ENCODE measurements at places on chromosomes 3 and 15.

DNA sequence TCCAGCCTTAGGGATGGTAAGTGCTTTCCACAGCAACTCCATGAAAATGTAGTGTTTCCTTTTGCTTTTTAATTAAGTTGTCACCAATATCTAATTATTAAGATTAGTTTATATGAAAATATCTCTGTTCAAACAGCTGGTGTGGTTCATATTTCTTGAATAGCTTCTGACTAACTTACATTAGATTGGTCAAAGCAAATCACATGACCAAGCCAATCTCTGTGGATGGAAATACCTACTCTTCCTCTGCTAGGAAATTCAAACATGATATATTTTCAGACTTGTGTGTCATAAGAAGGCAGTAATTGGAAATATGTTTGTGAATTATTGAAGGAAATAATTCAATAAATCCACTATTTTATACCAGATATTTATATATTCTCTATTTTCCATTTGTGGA lies 54.6 kb upstream of the CADM2 start:
- DNase-seq, result no peak

GRCh38 chr3:5096336-5097008 lies 25.6 kb upstream of the ARL8B start:
- no peak for DNase-seq

DNA sequence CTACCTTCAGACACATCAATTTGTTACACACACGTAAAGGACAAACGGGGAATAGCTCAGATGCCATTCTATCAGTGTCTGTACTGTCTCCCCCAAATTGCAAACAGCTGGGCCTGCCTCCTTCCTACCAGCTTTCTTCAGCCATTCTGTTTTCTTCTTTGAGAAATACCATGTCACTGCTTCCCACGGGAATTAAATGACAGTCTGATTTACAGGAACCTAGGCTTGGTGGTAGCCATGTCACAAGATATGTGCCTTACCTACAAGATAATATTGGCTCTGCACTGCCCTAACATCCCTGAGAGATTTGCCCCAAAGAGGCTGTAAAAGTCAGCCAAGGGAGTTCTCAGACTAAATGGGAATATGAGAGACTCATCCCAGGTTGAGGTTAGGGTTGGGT lies 308.3 kb downstream of the LRTM1 start:
- no peak for DNase-seq

- DNase-seq, result no peak
Observed at GRCh38 chr3:188869628-188870027, 302.1 kb upstream of the TPRG1 start.

GRCh38 chr3:14623569-14624051 lies 28.0 kb upstream of the CCDC174 start:
- no peak for DNase-seq

GRCh38 chr3:157176934-157177333 lies 17.0 kb upstream of the CCNL1 start:
- no peak for DNase-seq

DNA sequence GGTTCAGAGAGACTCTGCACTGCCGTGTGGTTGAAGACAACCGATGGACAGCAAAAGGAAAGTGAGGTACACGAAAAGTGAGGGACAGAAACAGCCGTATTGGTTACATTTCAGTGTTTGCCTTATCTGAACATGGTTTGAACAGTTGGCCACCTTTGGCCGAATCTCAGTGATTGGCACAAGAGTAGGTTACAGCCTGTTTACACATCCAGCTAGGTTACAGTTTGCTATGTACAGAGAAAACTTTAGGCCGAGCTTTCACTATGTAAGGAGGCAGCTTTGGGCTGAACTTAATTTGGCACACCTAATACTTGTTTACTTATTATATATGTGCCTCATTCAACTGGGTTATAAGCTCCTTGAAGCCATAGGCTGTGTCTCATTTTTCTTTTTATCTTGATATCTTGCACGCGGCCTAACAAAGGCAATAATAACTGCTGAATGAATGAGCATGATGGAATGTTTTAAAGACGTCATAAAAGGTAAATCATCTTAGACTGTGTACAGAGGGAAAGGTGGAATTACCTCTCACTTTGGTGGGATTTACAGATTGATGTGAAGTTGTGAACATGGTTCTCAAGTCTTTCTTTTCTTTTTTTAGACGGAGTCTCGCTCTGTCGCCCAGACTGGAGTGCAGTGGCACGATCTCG lies 17.2 kb upstream of the GREM1 start:
- DNase-seq, result no peak

GRCh38 chr3:140770977-140771667 lies 93.3 kb downstream of the TRIM42 start:
- DNase-seq, result no peak

DNA sequence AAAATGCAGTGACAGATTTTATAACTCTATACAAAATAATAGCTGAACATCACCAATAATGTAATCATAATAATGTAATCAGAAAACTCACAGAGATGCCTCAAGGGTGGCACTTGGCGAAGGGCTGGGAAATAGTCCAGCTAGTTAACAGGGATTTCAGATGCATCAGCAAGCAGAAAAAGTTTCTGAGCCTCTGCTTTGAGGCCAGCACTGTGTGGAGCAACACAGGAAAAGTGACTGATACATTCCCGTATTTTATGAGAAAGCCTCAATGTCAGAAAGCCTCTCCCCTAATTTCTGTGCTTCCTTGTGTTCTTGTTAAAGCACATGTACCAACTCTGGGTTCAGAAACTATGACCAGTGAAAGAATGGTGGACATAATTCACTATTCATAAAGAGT lies 304.8 kb downstream of the VPS13C start:
- no peak for DNase-seq

GRCh38 chr3:141456301-141456625 lies 30.6 kb upstream of the RASA2 start:
- no peak for DNase-seq

DNA sequence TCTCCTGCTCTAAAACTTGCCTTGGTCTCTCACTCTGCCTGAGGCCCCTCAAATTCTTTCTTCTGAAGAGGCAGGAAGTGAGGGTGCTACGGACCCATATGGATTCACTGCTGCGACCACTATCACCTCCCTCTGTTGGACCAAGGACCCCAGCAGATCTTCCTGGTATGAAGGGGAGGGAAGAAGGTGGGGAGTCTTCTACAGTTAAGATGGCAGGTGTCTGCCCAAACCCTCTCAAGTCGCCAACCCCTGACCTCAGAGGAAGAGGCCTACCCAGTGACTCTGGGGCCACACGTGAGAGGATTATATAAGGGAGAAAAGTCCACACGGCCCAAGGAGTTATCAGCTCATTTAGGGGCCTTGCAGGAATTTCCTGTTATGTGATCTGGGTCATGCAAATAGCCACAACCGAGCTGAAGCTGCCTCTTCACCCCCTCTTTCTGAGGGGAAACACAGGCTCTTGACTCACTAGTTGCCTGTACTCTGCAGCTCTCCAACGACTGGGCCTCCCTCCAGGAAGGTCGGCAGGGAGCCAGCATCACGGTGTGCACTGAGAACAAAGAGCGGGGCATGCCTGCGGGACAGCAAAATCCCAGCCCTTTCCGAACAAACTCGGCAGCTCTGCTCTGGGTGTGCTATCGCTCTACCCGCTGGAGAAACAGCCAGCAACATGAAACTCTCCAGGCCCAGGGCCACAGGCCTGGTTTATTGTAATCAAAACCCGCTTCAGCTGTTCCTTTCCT lies 116.0 kb downstream of the XXYLT1 start:
- DNase-seq, result no peak

DNA sequence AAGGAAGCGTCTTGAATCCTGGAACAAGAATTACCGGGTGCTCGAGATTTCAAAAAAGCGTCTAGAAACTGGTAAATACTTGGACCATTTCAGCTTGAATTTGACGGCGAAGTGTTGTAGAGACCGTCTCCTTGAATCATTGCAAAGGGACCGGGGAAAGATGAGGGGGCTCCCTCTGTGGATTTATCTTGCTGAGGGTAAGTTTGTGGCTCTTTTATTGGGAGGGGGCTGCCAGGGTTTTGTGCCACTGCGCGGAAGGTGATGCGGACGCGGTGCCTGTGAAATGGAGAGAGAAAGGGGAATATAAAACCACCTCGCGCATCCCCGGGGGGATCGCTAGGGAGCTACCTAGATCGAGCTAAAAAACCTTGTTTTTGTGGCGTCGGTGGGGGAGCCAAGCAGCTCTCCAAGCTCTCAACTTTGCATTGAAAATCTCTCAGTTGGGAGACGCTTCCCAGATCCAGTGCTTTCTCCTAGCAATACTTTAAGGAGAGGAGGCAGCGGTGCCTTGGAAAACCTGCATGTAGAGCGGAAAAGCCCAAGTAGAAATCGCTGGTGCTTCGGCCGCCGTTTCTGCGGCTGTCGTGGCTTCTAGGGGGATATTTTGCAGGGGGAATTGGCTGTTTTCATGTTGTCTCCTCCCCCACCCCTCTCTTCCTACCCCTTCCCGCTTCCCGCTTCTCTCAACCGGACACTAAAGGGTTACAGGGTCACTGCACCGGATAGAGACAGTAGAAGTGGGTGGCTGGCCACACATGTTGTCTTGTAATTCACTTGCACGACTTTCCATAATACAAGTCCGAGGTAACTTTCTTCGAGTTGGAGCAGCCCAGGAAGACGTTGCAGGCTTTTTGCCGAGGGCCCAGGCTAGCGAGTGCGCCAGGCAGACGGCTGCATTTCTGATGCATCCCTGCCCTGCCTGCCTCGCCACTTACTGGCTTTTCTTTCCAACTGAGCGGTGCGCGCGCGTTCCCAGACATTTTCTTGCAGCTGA lies 187.6 kb downstream of the NLGN1 start:
- DNase-seq, result no peak

DNA sequence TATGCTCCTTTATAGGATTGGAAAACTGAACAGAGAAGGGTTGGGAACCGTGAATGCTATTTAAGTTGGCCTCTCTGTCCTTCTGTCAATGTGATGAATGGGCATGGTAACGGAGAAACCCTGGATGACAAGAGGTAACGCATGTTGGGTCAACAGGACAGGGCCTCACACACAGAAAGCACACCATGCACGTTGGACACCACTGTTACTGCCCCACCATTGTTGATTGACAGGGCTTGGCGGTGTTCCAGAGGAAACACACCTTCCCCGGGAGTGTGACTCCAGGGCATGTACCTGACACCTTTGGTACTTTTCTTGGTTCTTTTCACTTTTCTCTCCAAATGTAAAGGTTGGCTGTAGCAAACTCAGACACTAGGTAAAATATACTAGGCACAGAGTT lies 548.5 kb downstream of the OCA2 start:
- no peak for DNase-seq

- DNase-seq, result no peak
Observed at GRCh38 chr15:100690795-100691158, 88.4 kb downstream of the ASB7 start.

DNA sequence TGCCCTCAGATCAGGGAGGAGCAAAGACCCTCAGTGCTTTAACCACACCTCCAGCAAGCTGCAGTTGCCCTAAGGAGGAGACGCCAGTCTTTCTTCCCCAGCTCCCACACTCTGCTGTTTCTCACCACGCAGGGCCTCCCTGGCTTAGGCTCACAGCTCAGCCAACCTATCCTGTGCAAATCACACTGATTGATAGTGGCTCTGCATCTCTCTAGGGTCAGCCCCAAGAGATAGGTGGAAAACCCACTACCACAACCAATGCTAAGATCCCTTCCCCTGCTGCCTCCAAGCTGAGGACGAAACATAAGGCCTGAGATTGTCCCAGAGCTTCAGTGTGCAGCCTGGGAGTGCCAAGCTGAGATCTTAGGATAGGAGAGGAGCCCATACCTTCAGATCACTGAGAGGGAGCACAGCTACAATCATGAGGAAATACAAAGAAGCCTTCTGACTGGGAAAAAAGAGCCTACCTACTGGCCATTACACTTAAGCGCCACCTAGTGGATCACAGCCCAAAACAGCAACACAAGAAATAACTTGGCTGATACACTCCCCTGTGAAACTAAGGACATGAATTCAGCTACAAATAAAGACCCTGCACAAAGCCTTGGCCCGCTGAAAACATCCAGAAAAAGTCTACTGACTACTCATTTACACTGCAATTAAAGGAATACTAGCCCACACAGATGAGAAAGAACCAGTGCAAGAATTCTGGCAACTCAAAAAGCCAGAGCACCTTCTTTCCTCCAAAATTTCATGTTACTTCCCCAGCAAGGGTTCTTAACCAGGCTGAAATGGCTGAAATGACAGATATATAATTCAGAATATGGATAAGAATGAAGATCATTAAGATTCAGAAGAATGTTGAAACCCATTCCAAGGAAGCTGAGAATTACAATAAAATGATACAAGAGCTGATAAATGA lies 271.5 kb upstream of the DCBLD2 start:
- DNase-seq, result no peak

DNA sequence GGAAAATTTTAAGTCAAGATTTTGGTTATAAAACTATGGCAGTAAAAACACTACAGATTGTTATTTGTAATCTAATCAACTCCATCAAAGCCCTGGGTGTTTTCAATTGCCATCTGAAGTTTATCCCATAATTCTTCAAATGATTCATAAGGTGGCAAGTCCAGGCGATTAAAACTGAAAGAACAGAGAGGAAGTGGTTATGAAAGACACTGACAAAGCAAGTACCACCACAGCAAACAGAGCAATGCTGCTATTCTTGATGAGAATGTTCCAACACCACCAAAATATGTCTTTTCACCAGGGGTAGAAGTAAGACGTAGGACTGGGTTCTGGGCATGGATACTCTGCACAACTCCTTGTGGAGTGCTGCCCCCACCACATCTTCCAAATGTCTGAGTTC lies 86.9 kb upstream of the PRTG start:
- DNase-seq, result no peak

DNA sequence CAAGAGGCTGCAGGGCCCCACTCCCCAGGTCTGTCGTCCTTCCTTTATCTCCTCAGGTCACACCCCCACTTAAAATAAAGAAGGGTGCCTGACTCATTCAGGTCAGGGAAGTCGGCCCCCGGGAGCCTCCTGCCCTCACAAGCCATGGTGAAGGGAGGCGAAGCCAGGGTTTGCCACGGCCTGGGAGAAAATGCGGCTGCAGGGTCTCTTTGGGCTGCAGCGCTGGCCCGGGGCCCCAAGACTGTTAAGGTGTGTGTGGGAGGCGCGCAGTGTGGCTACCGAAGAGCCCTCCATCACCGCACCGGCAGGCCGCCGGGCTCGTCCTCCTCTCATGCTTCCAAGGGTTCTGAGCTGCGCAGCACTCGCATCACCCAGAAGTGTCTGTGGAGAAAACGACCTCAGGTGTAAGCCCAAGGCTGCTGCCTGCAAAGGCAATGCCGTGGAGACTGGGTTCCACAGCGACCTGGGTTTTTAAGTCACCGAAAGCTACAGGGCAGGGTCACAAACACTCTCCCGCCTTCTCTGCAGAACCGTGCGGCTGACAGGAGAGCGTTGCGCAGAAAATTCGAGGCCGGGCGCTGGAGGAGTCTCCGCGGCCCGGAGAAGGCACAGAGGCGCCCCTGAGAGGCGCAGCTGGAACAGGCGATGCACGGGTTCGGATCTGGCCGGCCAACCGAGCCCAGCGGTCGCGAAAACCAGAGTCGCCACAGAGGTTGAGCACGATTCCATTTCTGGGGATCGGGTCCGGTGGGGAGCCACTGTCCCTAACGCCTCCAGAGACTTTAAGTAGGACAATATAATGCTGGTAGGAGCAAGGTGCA lies 8.7 kb downstream of the FOXL2 start:
- no peak for DNase-seq

- no peak for DNase-seq
Observed at GRCh38 chr3:139620438-139620837, 57.3 kb downstream of the NMNAT3 start.

Data from stimulated activated CD8-positive, alpha-beta memory T cell treated with anti-CD3 and anti-CD28 coated beads, Interleukin-7, amount 100 ng/mL, for 1 hour (primary cell).